Mesothelial cell of epicardium (in vitro differentiated cells): ENCODE measurements at places on chromosomes 13 and 19.

GRCh38 chr19:10518444-10519361 is 1.5 kb upstream of the S1PR5 start:
- no peak for DNase-seq

- DNase-seq = no peak
These were observed 1168.4 kb downstream of the SLITRK1 start for GRCh38 chr13:82713687-82714405.

DNA sequence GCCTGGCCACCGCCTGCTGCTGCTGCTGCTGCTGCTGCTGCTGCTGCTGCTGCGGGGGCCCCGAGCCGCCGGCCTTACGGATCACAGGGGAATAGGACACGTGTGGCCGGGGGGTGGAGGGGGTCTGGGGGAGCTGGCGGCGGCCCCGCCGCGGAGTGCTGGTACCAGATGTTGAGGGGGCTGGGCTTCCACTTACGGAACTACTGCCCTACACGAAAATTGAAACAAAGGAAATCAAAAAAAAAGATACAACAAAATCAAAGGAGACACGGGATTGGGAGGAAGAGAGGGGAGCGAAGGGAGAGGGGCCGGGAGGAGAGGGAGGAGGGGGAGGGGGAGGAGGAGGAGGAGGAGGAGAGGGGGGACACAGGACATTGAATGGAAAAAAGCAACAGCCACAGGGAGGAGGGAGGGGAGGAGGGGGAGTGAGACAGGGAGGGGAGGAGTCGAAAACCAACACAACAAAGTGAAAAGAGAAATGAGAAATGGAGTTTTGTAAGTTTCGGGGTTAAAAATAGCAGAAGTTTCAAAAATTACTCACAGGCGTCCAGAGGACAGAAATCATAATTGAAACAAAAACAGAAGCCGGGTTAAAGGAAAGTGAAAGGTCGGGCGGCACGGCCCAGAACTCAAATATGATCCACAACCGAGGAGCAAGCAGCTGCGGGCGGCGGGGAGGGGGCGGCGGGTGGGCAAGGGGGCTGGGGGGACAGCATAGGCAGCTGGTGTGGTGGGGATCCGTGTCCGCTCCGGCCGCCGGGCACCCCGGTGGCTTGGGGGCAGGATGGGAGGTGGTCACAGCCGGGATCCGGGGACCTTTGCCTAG is 57.8 kb downstream of the IER2 start:
- DNase-seq = no peak

- no peak for DNase-seq
These were observed 8.4 kb downstream of the KANK3 start for GRCh38 chr19:8334458-8335342.

- DNase-seq = peak; percentile 28
These were observed 4.0 kb upstream of the NKPD1 start for GRCh38 chr19:45164577-45165335.

DNA sequence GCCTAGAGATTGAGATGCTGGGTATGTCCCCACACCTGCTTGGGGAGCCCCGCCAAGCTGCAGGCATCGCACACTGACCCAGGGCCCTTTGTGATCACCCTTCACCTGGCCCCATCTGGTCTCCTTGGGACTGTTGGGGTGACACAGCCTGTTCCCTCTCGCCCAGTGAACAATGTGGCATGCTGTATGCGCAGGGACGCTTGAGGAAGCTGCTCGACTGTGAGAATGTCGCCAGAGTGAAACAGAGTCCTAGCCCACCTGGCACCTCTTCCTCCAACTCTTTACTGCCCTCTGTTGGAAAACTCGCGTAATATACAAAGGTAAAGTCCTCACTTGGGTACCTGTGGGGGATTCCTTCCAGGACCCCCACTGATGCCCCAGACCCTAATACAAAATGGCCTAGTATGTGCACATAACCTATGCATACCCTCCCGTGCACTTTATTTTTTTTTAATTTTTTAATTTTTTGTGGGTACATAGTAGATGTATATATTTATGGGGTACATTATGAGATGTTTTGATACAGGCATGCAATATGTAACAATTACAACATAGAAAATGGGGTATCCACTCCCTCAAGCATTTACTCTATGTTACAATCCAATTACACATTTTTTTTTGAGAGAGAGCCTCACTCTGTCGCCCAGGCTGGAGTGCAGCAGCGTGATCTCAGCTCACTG is 9.0 kb downstream of the BLOC1S3 start:
- DNase-seq = no peak

- no peak for DNase-seq
These were observed 39.5 kb upstream of the CNMD start for GRCh38 chr13:52779103-52779502.

DNA sequence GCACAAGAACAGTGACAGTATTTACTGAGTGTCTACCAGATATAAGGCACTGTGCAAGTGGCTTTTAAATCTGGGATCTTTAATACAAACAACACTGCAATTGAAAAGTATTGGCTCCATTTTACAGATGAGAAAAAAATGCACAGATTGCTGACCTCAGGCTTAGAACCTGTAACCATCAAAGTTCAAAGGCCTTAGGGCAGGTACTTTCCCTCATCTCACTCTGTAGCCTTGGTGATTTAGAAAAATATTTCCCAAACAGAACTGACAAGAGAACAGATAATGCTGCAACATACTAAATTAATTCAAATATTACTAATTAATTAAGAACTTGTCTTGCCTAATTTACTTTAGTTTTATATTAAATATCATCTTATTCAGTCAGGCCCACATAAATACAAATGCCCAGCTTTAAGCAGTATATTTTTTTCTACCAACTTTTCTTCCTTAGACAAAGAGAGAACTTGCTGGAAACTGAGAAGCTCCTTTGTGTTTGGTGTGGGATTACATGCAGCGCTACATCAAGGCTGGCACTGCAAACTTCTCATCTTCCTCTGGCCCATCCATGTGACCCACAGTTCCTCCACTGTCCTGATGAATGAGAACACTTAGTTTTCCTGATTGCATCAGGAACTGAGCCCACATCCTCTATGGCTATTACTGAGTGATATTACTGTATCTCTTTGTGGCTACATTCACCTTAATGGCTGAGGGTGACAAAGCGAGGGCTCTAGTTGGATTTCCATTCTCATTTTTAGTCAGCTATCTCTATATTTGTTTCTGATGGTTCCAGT is 302.1 kb downstream of the ENOX1 start:
- no peak for DNase-seq

- DNase-seq = no peak
These were observed 140.2 kb downstream of the TNFSF13B start for GRCh38 chr13:108409730-108410129.

DNA sequence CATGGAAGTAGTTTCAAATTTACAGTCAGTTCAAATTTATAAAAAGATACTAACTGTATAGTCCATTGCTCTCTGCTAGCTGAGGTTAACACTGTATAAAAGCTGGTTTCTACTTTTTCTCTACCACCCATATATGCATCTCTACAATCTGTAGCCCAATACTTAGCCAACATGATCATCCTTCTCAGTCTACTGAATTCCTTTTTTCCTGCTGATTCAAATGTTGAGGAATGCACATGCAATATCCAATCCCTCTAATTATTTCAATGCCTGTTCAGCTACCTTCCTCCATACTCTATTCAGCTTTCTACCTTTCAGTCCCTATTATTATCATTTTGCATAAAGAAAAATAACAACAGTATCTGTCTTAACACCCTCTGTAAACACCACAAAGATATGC is 15.6 kb downstream of the KPNA3 start:
- no peak for DNase-seq

DNA sequence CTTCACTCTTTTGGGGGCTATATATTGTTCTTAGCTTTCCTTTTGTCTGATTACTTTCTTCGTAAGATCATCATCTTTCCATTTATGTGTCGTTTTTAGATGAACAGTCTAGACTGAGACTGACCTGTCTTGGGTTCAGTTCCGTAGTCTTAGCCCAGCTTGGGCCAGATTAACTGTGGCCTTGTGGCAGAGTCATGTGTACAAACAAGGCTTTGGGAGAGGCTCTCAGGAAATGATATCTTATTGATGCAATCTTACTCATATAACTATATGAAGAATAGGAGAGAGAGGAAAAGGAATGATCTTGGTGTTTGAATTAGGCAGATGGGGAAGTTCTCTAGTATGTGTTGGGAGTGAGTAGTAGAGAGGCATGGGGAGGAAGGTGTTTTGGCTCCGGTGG is 6.8 kb upstream of the ERCC5 start:
- no peak for DNase-seq

DNA sequence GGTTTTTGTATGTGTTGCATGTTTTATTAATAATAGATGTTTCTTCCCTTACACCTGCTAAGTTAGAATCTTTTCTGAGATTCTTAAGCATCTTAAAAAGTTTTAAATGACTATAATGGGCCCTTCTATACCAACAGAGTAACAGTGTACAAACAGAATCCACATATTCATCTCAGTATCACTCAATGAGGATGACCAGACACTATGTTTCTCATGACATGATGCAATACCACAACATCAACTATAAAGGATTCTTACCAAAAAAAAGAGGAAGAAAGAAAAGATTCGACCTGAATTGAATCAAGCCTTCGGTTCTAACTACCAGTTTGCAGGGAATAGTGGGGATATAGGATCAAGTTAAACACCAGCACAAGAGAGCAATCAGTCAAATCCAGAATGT is 56.5 kb downstream of the INTS6 start:
- DNase-seq = no peak

- DNase-seq = no peak
These were observed 18.0 kb downstream of the SUCLA2 start for GRCh38 chr13:47983070-47983469.

- DNase-seq = no peak
These were observed 233.9 kb downstream of the LMO7 start for GRCh38 chr13:75869981-75870380.

DNA sequence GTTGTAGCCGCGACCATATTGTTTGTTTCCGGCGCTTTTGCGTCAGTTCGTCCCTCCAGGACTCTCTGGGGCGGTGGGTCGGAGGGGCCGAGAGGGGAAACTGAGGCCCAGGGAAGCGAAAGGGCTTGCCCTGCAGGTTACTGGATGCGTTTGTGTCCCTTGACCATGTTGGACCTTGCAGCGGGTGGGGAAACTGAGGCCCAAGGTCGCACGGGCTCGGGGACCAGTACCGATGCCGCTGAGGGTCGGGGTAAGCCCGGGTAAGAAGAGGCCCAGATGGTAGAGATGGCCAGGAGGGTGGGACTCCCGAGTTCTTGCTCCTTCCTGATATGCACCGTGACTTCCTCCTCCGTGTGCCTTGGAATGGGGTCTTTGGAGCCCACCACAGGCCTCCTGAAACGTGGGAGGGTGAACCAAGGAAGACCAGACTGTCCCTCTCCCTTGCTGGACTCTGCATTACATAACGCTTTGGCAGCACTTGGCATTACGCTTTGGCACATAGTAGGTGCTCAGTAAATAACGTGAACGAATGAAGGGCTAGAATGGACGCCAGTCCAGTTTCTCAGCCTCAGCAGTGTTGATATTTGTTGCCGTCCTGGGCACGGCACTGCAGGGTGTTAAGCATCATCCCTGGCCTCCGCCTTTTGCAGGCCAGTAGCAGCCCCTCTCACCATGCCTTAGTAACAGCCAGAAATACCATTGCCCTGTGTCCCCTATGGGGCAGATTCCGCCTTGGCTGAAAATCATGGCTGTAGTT is 743 bp downstream of the CHAF1A start:
- no peak for DNase-seq

DNA sequence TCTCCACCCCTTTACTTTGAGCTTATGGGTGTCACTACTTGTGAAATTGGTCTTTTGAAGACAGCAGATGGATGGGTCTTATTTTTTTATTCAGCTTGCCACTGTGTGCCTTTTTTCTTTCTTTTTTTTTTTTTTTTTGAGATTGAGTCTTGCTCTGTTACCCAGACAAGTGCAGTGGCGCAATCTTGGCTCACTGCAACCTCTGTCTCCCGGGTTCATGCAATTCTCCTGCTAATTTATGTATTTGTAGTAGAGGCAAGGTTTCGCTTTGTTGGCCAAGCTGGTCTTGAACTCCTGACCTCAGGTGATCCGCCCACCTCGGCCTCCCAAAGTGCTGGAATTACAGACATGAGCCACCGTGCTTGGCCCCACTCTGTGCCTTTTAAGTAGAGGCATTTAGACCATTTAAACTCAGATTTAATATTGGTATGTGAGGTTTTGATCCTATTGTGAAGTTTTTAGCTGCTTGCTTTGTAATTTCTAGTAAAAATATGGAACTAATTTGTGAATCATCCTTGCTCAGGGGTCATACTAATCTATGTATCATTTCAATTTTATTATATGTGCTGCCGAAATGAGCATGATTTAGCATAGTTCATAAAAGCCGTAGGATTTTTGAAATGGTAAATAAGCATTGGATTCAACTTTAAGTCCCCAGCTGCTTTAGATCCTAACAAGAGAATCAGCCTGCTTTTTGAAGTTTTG is 584.5 kb downstream of the SLITRK1 start:
- DNase-seq = no peak

DNA sequence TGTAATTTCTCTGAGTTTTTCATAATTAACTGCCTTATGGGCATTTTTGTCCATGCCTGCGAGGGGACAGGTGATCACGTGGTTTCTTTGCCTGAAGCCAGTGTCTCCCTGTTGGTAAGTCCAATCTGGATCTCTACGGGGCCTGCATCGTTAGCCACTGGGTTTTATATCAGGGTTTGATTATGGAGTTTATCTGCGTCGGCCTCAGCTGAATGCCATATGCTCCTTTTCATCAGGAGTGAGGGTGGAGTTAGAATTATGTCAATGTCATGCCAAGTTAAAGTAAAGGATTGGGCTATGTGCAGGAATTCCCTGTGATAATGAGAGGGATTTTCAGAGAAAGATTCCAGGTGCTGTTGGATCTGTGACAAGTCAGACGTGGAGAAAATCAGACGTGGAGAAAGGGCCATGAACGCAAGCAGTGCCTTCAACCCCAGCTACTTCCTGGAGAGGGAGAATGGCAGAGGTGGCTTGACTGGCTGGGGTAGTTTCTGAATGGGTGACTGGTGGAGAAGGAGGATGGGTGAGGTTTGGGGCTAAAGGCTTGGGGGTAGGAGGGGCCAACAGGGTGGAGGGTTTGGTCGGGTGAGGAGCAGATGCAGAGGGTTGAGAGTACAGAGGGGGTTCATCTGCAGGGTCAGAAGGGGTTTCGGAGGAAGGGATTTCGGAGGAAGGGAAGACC is 24.3 kb downstream of the TMEM255B start:
- no peak for DNase-seq

DNA sequence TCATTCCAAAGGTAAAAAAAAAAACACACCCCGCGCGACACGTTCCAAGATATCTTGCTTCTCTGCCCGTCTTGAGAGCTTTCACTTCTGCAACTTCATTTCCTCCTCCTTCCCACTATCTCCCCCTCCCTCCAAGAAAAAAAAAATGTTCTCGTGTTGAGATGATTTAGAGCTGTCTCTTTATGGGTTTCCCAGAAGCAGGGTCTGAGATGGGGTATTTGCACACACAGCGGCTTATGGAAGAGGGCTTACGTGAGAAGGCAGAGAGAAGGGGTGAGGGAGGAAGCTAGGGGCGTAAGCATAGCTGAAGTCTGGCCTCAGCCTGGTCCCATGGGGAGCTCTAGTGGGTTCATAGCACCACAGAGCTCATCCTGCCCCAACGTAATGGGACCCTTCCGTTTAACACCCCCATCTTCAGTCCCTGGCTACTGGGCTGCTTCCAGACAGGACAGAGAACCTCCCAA is 31.3 kb upstream of the USE1 start:
- DNase-seq = no peak

GRCh38 chr13:24887759-24888158 is 123.8 kb downstream of the RNF17 start:
- DNase-seq = no peak
